SHP77 treated with DMSO at 0.1 percent for 48 hours (cell line): ENCODE measurements at places on chromosomes 12 and 14.

GRCh38 chr12:118637767-118638370, 261.5 kb downstream of the SUDS3 start:
- DNase-seq = no peak

DNA sequence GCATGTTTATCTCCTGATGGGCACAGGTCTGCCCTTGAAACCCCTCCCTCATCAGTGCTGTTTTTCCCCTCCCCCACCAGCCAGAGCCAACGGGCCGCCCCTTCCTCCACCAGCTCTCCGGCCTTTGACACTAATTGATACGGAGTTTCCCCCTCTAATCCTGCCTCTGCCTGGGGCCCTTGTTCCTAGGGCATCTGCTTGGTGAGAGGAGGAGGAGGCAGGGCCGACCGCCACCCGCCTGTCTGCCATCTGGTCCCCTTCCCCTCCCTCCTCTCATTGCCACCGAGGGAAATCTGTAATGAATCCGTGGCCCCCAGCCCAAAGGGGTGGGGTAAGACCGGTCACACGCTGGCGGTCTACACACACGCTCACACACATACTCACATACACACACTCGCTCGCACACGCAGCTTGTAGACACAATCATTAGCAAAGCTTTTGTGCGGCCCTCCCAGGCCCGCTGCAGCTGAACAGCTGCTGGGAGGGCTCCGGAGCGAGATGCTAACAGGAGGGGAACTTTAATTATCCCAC, 27.4 kb downstream of the SRRM4 start:
- peak; percentile 65 for DNase-seq

GRCh38 chr12:79563021-79563740, 127.6 kb downstream of the PAWR start:
- no peak for DNase-seq

- no peak for DNase-seq
Observed at GRCh38 chr12:43407816-43408645, 144.0 kb downstream of the ADAMTS20 start.

DNA sequence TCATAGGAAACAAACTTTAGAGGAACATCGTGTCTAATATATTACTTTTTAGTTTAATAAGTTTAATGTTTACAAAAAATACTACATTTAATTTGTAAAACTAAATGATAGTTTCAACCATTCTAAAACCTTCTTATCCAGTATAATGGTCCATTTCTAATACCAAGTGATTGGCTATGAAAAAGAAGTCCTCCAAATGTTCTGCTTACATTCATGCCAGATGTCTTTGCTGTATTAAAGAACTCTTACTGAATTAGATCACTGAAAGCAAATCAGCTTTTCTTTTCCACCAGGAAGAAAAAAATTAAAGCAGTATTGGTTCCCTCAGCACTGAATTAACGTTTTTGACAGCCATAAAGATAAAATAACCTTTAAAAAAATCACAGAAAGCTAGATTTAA, 3.7 kb downstream of the NOVA1 start:
- peak; percentile 64 for DNase-seq

GRCh38 chr12:31714406-31715271, 14.2 kb downstream of the AMN1 start:
- no peak for DNase-seq

DNA sequence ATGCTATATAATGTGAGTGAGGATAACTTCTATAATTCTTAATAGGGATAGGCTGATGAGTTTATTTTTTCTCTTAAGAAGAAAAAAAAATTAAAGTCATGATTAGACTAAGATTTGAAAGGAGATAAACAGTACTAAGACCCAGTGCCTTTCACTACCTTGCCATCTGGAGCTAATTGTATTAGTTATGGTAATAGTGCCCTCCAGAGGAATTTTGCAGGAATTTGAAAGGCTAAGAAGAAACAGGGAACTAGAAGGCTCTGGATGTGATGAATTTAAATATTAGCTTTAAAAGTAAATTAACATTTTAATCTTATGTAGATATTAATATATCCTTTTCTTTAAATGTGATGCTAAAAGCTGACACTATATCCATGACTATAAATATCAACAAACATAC, 36.6 kb upstream of the PIK3C2G start:
- no peak for DNase-seq

GRCh38 chr14:58239244-58240195, 5.1 kb upstream of the PSMA3 start:
- DNase-seq = peak; percentile 37

DNA sequence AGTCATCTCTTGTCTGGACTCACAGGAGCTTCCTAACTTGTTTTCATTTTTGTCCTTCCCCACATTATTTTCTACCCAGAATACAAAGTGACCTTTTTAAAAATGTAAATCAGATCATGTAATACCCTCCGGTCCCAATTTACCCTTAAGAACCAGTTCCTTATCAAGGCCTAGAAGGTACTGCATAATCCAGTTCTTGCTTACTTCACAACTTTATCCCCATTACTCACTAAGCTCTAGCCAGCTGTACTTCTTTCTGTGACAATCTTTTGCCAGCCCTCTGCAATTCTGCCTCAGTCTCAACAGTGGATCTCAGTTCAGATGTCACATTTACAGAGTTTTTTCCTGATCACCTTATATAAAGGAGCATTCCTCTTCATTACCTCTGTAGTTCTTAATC, 11.6 kb downstream of the RAP1B start:
- DNase-seq = no peak

DNA sequence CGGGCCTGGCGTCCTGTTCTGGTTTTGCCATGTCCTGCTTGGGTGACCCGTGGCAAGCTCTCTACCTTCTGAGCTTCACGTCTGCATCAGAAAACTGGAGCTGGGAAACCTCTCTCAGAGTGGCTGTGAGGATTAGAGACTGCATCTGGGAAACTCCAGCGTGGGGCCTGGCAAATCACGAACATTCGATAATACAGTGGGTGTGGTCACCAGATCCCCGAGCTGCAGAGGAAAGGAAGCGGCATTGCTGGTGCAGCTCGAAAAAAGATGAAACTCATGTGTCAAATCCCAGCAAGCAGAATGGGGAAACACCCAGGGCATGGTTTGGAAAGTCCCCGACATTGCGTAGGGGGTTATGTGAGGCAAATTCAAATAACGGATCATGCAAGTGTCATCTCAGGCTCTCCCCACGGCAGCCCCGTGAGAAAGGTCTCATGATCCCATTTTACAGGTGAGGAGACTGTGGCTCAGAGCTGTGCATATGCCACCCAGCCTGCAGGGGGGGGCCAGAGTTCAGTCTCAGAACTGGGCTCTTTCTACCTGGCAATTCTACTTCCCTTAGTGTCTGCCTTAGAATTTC, 98.1 kb upstream of the VRK1 start:
- no peak for DNase-seq

- no peak for DNase-seq
Observed at GRCh38 chr12:11576104-11576503, 73.4 kb upstream of the ETV6 start.

DNA sequence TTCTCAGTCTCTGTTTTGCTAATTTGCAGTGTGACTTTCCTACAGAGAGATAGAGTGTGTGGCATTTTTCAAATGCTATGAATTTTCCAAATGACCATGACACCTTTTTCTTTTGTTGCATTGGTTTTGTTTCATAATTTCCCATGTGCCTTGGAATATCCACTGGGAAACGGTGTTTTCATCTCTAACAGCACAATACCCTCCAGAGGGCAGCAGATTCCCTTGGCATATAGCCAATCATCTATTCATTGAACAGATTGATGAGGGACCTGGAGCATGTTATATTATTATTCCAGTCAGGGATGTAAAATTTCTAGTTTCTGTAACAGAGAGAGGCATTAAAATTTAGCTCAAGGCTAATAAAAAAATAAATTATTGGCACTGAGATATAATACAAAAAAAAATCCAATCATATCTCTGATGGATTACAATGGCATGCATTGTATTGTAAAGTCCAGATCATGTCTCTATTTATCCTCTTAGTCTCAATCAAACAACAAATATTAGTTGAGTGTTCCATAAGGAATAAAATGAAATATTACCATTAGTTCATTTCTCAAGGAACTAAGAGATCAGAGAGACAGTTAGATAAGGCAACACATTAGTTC, 29.6 kb upstream of the NTN4 start:
- DNase-seq = peak; percentile 4

GRCh38 chr12:119412811-119413794, 78.6 kb downstream of the CCDC60 start:
- peak; percentile 58 for DNase-seq

DNA sequence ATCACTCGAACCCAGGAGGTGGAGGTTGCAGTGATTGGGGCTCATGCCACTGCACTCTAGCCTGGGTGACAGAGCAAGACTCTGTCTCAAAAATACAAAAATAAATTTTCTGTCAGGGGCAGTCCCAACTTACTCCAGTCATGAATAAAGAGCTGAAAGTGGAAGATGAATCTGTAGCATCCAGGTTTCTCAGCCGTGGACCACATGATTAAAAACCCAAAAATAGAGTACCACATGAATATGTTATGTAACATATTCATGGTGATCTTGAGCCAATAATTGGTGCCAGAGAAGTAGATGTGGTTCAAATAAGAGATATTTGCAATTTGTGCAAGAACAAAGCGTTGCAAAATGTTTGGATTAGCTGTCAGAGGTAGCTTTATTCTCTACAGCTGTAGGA, 23.1 kb downstream of the SPIC start:
- no peak for DNase-seq

- no peak for DNase-seq
Observed at GRCh38 chr14:48553443-48553842, 878.0 kb upstream of the MDGA2 start.

- DNase-seq = peak; percentile 81
Observed at GRCh38 chr14:102319351-102320032, at the start of gene ZNF839. TSS of gene ZNF839 (plus strand) at chr14:102319746. CDS start at chr14:102319766, 20 bp downstream.

DNA sequence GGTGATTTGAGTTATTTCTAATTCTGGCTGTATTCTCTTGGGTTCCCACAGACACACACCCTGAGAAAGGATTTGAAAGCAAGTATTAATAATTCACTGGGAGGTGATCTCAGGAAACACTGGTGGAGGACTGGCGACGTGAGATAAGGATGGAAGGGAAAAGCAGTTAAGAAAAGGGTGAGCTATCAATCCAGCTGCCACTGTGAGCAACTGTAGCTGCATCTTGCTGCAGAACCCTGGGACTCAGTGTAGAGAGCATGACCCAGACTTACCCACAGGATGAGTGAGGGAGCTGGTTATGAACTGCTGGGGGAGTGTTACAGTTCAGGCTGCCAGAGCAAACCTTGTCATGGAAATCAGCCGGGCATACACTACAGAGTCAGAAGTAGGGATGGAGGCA, 71.9 kb downstream of the RESF1 start:
- no peak for DNase-seq

DNA sequence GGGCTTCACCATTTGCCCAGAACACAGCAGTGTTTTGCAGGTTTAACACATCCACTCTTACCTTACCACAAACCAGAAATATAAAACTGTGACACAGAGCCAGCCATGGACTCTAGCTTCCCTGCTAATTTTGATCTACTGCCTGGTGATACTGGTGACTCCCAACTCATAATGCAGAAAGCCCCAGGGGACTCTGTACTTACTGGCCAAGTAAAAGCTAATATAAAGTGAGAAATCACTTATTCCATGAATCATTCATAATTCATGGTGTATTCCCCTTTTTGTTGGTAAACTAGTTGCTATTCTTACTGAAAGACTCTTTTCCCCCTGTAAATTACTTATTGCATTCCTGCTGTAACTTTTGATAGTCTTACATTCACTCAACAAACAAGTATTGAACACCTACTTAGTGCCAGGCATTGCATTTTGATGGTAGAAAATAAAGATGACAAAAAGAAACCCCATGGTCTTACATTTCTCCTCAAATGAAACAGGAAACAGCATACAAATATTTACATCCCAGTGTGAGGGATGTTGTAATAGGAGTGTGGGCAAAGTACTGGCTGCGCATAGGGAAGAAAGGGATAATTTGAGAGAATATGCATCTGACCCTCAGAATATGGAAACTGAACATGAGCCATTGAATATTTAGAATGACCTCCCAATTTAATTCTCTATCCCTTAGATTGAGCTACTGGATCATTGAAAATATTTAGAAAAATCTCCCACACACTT, 279.6 kb downstream of the PDZRN4 start:
- no peak for DNase-seq

DNA sequence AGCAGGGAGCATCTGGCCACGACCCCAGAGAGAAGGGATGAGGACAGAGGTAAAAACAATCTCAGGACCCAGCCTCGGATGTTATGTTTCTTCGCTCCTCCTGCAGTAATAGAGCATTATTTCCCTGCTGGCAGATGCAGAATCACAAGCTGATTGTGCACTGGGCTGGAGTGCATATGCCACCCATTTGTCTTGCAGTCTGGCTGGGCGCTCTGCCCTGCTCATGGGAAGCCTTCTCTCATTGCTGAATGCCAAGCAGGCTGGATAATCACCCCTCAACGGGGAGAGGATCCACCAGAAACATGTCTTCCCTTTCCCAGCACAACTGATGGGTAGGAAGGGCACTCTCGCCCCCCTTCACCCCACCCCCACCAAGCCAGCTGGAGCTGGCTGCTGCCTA, 8.5 kb upstream of the VASH1 start:
- DNase-seq = no peak

- DNase-seq = no peak
Observed at GRCh38 chr12:31929027-31929526, 30.1 kb upstream of the RESF1 start.

DNA sequence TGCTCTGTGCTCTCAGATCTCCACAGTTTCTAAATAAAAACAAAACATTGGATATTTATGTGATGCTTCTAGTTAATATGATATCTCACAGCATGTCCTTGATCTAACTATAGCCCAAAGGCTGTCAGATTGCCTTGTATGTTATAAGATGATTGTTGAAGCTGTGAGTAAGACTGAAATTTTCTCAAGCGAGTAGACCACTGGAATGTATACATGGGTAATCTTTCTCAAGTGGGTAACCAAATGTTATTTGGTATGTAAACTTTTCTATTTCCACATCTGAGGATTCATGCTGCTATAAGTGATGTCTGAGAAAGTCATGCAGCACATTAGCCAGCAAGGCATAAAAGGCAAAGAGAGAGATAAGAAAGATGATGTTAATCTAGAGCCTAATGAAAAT, 886.7 kb downstream of the NRXN3 start:
- DNase-seq = no peak

GRCh38 chr14:69090187-69090789, 62.6 kb downstream of the DCAF5 start:
- DNase-seq = peak; percentile 8

DNA sequence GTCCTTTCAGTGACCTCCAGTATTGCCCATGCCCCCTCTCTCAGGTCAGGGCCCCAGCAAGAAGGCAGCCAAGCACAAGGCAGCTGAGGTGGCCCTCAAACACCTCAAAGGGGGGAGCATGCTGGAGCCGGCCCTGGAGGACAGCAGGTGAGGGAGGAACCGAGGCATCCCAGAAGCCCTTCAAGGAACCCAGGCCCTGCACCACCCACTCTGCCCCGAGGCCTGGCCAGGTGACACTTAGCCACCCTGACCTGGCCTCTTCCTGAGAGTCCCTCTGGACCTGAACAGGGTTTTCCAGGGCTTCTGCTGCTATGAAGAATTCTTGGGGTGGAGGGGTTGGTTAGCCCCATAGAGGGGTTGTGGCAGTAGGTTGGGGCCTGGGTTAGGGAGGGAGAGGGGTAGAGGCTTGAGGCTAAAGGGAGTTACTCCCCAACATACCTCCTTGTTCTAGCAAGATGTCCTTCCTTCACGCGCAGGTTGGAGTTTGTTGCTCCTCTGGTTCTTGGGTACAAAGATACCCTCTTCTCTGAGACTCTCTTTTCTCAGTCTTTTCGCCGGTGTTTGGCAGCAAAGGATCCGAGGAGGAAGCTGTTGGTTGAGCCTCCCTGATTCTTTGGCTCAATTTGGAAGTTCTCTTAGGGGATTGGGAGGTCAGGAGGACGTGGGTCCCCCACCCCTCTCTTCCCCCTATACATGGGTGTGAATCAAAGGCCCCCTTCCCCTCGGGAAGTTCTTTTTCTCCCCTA, 2.1 kb downstream of the TARBP2 start:
- DNase-seq = no peak
